Renal cortical epithelial cell (primary cell): ENCODE measurements at places on chromosomes 5 and 9. TPM values are rescaled to one million over a fixed set of nuclear protein-coding genes. Genes with fewer than 3 reads are reported as not detected.

ZNF608 gene
- total RNA-seq, result 59.6 and 116 TPM in 2 replicates

ARSI gene
- 7.3 and 11.7 TPM in 2 replicates for total RNA-seq

TLN1 gene
- 266 and 772 TPM in 2 replicates for total RNA-seq

KIF27 gene
- total RNA-seq, result 4.3 and 13.3 TPM in 2 replicates

ISL1 gene
- total RNA-seq, result not detected in 2 replicates

NFX1 gene
- total RNA-seq, result 16.3 and 34.8 TPM in 2 replicates
